ENCODE measurements at places on chromosomes 2 and 18.

DNA sequence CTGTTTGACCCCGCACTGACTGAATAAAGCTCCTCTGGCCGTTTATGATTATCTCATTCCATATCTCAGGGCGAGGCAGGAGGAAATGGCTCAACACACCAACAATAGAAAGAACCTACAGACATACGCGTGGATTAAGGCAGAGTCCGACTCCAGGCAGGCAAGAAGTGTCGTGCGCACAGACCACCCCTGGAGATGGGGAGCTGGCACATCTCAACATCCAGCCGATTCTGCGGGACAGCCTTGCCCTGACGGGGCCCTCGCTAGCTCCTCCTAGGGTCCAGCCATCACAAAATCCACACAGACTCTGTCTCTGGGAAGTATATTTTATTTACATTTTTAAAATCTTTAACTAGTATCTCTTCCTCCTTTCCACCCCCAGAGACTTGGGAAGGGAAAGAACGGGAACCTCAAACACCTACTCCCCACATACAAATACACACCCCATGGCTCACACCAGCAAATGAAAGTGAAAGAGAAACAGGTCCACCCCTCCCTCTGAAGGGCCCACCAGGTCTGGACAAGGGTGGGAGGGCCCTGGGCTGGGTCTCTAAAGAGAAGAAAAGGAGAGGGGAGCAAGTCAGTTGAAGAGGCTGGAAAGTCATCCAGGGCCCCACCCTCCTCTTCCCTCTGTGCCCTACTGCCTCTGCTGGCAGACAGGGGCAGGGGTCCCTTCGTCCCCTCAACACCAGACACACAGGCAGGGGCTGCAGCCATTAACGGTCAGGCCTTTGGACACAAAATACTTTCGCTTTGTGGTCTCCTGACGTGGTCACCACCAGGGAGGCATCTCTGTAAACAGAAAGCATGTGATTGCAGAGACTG lies 3.2 kb downstream of the GPBAR1 start:
- DNase-seq: no peak

DNA sequence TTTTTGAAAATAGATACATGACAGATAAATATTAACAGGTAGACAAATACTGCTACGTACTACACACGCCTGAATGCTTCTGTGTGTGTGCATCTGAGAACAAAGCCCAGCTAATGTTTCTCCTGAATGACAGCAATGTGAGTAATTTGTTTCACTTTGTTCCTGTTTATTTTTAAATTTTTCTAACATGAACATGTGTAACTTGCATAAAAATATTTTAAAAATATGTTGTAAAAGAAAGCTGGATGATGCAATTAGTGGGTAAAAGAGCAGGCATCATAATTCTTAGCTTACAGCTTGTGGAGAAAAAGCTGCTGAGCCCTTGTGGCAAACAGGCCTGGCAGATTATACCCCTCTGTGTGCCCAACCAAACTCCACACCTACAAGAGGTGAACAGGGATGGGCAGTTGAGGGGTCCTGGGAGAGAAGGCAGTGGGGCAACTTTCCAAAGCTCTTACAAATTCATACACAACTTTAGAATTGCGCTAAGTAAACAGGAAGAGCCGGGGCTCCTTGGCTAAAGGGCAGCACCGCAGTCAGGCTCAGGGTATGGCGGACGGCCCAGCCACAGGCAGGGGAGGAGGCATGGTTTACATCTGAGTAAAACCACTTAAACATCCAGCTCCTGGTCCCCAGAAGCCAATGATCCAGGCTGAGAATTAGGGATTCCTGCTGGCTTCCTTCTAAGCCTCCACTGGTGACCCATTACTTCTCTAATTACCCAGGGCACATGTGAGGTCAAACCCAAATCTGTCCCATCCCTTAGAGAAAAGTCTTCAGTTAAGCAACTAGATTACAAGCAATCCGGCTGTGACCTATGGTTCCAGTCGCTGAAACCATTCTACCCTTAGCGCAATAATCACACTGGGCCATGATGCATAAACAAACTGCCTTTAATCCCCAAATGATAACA lies 14.0 kb downstream of the PXDN start:
- no peak for DNase-seq

DNA sequence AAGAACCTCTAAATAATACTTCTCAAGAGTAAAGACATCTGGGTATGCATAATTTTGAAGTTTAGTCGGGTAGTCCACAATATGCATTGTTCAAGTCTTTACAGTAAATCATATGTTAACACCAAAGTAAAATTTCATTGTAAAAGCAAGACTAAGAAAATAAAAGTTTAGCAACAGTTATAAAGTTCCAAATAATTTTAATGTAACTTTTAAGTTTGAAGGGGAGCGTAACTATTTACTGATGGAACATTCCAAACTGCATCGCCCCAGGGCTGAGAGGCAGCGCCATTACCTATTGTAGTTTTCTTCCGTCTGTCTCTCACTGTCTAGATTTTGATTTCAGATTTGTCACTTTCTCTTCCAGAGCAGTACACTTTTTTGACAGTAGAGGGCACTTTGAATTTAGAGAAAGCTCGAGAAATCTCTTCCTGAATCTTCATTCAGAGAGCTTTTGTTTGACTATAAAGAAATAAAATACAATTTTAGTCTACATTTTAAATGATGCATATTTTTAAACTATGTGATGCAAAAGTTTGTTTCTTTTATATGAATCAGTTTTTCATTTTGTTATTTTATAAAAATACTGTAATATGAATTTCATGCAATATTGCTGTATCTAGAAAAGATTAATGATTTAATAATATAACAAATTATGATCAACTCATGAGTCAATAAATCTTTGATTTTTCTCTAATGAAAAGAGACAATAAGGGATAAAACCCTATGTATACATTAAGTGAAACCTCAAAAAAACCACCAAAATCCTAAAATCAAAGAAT lies 389.8 kb downstream of the FIGN start:
- no peak for DNase-seq

DNA sequence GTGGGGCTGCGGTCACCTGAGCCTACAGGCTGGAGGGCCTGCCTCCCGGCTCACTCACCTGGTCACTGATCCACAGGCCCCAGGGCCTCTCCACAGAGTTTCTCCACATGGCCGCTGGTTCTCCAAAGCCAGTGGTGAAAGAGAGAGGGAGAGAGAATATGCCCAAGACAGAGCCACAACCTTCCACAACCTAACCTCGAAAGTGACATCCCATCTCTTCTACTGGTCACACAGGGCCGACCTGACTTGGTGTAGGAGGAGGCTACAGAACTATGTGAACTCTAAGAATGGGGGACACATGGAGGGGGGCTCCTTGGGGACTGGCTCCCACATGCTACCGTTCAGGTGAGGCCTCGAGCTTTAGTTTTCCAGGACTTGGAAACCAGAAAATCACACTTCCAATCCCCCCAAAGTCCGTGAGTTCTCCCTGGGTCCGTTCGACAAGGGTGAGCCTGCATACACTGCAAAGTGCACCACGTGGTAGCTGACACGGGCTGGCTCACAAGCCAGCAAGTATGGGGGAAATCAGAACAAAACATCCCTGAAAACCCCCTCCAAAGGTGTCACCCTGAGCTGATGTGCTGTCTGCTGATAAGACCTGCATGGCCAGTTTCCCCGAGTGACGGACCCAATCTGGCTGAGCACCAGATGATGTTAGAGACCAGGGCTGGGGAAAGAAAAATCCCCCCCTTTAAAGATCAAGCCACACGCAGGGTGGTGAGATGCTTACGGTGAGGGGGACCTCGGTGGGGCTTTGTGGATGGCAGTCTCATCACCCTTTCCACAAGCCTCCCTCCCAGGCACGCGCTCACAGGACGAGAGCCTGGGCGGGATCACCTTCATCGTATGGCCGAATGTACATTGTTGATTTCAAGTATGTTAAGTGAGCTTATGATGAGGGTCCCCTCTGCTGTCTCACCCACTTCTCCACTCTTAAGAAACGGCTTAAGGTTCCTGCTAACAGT lies 54.2 kb upstream of the SEMA4C start:
- peak; percentile 70 for DNase-seq

DNA sequence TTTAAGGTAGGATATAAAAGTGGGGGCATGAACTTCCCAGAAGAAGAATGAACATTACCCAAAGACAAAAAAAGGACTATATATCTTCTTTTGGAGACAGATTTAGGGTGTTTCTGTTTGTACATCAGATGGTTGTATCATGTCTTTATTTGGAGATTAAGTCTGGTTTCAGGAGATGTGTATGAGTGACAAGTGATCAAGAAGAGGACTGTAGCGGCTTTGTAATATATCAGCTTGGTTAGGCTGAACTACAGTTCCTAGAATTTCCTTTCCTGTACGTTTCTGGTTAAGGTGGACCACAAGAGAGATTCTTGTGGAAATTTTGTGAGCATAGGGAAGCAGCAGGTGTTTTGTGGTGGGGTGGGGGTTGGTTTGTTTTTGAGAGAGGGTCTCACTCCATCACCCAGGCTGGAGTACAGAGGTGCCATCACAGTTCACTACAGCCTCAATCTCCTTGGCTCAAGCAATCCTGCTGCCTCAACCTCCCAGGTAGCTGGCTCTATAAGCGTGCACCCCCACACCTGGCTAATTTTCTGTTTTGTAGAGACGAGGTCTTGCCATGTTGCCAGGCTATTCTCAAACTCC lies 287.1 kb upstream of the MGAT5 start:
- DNase-seq: no peak

GRCh38 chr2:196949116-196949515 lies 22.6 kb upstream of the PGAP1 start:
- no peak for DNase-seq

DNA sequence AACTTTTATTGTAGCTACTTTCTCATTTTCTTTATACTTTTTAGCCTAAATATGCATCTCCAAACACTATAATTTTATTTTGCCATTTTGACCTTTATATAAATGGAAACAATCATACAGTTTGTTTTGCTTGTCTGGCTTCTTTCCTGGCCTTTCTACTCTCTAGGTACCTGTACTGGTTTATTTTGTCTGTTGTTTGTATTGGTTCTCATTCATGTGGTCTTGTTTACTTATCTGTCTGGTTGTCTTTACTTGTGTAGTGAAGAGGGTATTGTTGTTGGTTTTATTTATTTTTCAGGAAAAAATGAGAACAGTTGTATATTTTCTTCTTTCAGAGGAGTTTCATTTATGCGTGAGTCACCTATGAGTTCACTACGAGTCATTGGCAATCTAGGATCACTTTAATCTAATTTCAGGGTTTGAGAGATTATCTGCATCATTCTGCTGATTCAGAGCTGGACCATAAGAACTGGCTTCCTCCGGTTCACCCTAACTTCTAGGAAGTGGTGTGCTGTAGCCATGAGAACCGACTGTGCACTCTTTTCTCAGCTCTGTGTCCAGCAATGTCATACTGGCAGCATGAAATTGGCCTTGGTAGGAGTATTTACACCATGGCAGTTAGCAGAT lies 33.1 kb upstream of the HDAC4 start:
- DNase-seq: no peak

- no peak for DNase-seq
Measured at GRCh38 chr2:144583381-144583729, 63.4 kb upstream of the ZEB2 start.

DNA sequence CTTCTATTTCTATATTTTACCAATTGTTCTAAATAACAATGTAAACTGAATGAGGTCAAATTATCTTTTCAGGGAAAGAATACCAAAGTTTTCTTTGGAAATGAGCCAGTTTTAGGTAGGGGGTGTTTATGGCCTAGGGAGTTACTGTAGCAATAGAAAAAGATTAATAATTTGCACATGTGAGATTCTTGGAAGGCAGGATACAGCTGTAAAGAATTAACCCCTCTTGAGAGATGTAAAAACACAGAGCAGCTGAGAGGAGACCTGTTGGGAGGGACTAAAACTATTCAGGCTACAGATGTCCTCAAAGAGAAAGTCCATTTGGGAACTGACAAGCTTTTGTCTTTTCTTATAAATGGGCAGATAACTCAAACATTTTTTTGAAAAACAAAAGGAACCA lies 182.2 kb downstream of the FIGN start:
- no peak for DNase-seq

- no peak for DNase-seq
Measured at GRCh38 chr2:222311319-222311977, 12.7 kb upstream of the PAX3 start.

GRCh38 chr2:102470168-102470567 lies 2.9 kb upstream of the SLC9A4 start:
- no peak for DNase-seq

- no peak for DNase-seq
Measured at GRCh38 chr2:11169333-11169732, 14.1 kb downstream of the SLC66A3 start.

- DNase-seq: no peak
Measured at GRCh38 chr2:9416267-9416961, 6.9 kb downstream of the ITGB1BP1 start.

DNA sequence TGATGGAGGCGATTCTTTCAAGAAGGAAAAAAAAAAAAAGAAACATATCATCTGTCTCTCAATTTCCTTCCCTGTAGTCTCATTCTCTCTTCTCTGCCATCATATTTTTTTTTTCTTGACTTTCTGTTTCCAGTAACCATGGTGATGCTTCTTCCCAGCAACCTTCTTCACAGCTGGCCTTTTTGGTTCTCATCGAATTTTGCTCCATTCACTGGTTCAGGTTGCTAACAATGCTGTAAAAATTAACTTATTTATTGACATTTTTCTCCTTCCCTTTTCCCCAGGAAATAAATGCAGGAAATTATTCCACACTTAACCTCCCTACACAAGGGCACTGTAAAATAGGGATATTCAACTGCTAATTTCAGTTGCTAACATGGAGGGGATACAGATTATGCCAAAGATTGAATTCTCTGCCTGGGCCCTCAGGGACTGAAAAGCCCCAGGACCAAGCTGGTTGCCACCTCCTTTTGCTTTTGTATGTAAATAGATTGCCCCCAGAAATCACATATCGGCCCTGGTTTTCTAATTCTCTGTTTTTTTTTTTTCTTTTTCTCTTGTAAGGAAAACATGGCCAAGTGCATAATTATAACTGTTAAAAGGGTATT lies 154.7 kb downstream of the MAP2 start:
- DNase-seq: no peak

DNA sequence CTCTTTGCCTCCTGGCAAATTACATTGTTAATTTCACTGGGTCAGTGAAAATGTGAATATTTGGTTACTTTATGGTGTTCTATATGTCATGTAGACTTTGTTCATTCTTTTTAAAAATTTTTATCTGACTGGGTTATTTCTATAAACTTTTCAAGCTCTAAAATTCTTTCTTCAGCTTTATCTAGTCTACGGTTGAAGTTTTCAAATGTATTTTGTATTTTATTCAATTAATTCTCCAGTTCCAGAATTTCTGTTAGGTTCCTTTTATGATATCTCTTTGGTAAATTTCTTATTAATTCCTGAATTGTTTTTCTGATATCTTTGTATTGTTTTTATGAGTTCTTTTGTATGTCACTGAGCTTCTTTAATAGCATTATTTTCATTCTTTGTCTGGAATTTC lies 228.1 kb downstream of the LPIN1 start:
- DNase-seq: no peak

- DNase-seq: no peak
Measured at GRCh38 chr2:176137906-176138305, 8.4 kb downstream of the HOXD8 start.

GRCh38 chr18:77019641-77020040 lies 112.9 kb downstream of the MBP start:
- no peak for DNase-seq

- peak; percentile 38 for DNase-seq
Measured at GRCh38 chr2:30862054-30862651, 54.9 kb upstream of the CAPN13 start.

- DNase-seq: no peak
Measured at GRCh38 chr2:188494906-188495305, 203.2 kb downstream of the GULP1 start.

- DNase-seq: no peak
Measured at GRCh38 chr2:216645636-216645950, 12.4 kb downstream of the IGFBP2 start.

- no peak for DNase-seq
Measured at GRCh38 chr18:14941256-14941655, 193.3 kb downstream of the ANKRD30B start.
